ENCODE measurements at places on chromosomes 4 and X.

GRCh38 chrX:50799531-50799961 is 14.4 kb downstream of the SHROOM4 start:
- DNase-seq: no peak

DNA sequence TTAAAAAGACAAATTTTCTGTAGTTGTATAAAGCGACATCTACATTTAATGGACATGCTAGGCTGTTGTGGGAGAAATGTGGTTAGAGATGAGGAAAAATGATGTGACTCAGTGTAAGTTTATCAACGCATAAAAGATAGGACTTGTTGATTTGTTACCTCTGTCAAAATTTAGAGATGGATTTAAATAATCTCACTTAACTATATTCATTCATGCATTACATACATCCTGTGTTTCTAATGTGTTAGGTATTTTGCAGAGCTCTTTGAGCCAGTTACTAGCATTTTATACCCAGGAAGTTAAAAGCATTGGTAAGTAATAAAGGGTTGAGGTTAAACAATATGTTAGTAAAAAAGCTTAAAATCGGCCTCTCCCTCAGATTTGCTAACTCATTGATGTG is 34.3 kb downstream of the METAP1 start:
- no peak for DNase-seq

GRCh38 chr4:11428231-11428898 is at the start of gene HS3ST1:
HS3ST1 (minus strand) TSS chr4:11428894; CDS start chr4:11400005, 28,889 bp downstream.
- DNase-seq: peak; percentile 27

DNA sequence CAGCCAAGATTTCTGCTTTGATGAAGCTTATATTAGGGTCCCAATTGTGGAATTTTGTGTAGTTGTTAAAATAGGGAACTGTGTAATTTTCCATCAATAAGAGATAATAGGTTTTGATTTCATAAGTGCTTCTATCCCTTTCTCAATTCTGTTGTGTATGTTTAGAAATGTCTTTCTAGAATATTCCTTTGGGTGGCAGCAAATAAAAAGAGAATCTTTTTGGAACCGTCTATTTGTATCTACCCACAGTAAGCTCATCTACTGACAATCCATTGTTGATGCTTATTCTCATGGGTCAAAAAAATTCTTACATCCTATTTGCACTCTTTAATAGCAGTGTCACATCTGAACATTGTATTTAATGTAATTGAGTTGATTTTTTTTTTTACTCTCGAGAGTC is 61.7 kb downstream of the TMA16 start:
- no peak for DNase-seq

- no peak for DNase-seq
These were observed 50.9 kb upstream of the TAB3 start for GRCh38 chrX:30939928-30940327.

GRCh38 chr4:38243388-38244053 is 283.3 kb downstream of the PTTG2 start:
- DNase-seq: no peak

GRCh38 chrX:130120321-130120731 is 10.0 kb upstream of the ELF4 start:
- DNase-seq: no peak

- no peak for DNase-seq
These were observed 929.1 kb downstream of the RAB28 start for GRCh38 chr4:12555011-12555410.

DNA sequence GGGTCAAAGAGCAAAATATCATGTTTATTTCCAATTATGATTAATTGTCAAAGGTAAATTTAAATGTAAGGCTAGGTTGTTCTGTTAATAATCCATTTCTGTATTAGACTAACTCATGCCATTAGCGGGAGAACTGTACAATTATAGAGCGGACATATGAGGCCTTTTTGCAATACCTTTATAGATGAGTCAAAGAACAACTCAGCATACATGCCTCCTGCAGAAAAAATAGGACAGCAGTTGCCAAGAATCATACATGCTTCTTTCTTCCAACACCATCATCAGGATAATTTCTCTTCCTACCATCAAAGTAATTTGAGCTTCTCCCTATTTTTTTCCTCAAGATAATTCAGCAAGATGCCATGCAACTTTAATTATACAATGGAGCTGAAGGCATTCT is 917.8 kb downstream of the ADGRL3 start:
- DNase-seq: no peak

- no peak for DNase-seq
These were observed 193.1 kb downstream of the SPATA18 start for GRCh38 chr4:52244103-52244775.

DNA sequence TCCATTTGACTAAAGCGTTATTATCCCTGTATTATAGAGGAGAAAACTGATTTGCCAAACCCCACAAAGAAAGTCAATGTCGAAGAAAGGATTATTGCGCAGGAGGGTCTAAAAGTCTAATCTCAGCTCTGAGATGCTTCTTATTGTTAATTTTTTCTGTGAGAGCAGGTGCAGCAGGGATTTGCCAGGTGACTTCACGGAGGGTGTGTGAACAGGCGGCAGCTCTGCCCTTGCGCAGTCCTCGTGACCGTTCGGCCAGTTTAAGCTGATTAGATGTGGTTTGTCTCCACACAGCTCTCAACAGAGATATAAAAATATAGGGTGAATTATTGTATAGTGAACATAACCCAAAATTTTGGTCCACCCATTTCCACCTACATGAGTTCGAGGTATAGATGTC is 28.5 kb downstream of the TENM3 start:
- DNase-seq: no peak

DNA sequence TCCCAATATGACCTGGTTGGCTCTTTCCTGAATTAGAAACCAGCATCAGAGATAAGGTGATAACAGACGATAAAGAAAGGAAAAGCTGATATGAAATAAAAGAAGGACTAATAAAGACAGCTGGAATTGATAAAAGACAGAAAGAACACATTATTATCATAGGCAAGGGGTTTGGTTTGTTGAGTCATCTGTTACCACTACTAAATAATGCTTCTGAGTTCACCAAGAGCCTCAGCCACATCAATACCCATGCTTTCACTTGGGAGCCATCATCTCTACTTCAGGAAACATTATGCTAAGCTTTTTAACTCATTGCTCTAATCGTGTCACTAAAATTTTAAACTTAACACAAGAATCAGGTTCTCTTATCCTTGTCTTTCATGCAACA is 27.6 kb downstream of the ANXA5 start:
- no peak for DNase-seq

GRCh38 chr4:177960566-177960965 is 518.3 kb upstream of the AGA start:
- no peak for DNase-seq

GRCh38 chr4:148845609-148846008 is 403.4 kb upstream of the NR3C2 start:
- DNase-seq: no peak

DNA sequence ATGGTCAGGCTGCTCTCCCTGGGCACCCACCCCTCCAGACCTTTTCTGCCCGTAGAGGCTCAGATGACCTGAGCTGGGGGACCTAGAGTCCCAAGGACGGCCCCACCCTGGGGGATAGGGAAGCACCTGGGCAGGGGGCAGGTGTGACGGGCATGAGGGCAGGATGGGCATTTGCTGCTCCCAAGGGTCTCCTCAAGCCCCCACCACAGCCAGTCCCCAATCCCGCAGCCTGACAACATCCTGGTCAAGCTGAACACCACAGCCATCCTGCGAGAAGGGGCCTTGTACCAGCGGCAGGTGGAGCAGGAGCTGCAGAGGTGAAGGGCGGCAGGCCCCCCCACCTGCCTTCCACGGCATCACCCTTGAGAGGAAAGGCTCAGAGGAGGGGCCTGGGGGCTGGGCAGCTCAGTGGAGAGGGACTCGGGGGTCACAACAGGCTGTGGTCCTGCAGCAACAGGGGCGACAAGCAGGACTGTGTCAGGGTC is 17.8 kb upstream of the RNF4 start:
- no peak for DNase-seq

GRCh38 chr4:120718979-120719566 is 203.5 kb downstream of the PRDM5 start:
- DNase-seq: no peak

- no peak for DNase-seq
These were observed 328.5 kb downstream of the ADGRL3 start for GRCh38 chr4:61528595-61528994.

GRCh38 chr4:13527192-13527980 is 16.9 kb downstream of the NKX3-2 start:
- DNase-seq: peak; percentile 44

DNA sequence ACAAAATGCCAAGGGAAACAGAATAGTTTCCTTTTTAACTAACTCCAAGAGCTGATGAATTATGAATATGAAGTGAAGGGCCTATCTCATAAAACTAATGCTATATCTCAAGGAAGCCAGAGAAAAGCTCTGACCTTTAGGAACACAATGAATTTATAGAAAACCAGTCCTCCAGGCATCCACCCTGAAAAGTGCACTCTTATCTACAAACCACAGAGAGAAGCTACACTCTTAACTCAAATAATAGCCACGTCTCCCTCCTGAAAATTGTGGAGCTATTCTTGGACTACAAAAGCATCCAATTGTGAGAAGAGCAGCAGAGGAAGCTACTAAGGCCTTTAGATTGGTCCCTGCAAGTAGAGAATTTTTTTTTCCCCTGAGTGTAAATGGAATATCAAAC is 253.9 kb downstream of the IL15 start:
- no peak for DNase-seq

DNA sequence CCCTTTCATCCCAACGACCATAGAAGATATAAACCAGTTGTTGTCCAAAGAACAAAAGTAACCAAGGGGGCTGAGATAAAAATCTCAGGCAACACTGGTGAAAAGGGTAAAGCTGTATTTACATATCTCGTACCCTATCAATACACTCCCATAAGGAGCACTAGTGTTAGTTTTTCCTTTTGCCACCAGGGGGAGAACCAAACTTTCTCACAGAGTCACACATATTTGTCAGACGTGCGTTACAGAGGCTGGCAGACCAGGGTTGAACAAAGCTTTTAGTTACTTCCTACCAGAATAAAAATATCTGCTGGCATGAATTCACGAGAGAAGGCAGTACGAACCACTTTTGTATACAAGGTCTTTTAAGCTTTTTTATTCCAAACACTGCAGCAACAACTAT is 88.3 kb downstream of the AMELX start:
- no peak for DNase-seq

DNA sequence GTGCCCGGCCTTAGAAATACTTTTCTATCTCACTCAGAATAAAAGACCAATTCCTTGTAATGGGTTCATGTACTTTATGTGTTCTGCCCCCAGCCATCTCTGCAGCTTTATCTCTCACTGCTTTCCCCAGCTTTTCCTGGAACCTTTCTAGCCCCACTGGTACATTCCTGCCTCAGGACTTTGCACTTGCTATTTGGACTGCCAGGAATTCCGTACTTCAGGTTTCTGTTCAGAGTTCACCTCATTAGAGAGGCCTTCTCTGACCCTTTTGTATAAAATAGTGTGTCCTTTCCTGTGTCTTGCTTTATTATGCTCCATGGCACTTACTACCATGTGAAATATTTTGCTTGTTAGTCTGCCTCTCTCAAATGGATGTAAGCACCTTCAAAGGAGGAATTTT is 112.5 kb downstream of the PDLIM5 start:
- no peak for DNase-seq

- no peak for DNase-seq
These were observed 12.7 kb upstream of the CD40LG start for GRCh38 chrX:136635235-136635634.

DNA sequence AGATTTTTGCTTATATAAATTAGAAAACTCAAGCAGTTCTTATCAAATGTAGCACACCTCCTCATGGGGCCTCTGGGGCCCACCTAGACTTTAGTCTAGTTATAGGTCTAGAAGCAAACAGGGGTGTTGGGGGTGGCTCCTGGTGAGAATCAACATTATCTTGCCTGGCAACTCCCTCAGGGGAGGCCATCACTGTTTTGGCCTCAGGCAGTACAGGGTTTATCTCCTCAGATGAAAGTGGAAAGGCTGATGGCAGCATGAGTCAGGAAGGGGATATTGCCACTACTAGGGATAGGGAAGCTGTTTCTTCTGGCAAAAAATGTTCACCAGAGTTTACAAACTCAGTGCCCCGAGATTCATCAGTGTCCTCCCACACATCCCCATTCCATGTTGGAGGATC is 232.4 kb upstream of the BMP3 start:
- DNase-seq: peak; percentile 27

DNA sequence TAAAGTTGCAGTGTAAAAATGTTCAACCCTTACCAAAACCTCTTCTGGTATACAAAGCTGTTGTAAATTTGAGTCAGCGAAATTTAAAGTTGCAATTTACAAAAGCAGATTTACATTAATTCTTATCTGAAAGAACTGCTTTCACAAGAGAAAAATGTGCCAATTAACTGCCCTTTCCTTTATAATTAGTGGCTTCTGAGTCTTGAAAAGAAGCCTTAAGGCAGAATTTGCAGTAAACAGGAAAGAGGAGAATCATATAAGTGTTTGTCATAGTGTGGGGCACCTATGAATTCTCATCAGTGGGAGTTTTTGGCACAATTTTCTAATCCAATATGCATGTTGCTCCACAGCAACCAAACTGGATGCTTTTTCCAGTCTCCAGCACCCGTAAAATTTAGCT is 125.3 kb upstream of the GABRG1 start:
- DNase-seq: no peak

DNA sequence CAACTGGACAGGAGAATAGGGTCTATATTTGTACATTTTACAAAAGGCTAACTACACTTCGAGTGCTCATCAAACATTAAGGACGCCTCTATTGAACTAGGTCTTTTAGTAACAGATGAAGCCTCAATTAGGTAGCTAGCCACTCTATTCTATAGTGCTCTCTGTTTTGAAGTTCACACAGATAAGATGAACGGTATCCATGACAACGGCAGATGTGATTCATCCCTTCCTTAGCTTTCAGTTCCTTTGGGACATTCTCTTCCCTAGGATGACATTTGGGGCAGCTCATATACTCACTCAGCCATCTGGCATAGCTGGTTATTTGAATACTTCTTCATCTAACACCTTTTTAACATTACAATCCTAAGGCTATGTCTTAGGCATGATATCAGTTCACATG is 62.4 kb upstream of the WDFY3 start:
- DNase-seq: no peak

GRCh38 chrX:21960569-21961541 is 20.3 kb downstream of the SMS start:
- no peak for DNase-seq

DNA sequence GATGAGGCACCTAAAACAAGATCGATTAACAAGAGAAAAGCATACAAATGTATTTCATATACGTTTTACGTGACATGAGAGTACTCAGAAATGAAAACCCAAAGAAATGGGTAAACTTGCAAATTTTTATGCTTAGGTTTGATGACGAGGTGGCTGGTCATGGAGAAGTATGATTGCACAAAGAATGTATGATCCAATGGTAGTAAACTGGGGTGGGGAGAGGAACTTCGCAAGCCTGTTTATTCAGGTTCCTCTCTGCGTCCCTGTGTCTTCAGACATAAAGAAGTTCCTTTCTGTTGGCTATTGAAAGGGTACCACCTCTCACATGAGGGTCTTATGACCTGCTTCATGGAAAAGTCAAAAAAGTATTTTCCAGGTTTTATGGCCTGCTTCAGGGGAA is 309.2 kb downstream of the BCOR start:
- no peak for DNase-seq

GRCh38 chr4:137541876-137542646 is 9.8 kb upstream of the PCDH18 start:
- DNase-seq: no peak

- DNase-seq: no peak
These were observed 97.7 kb downstream of the ARHGAP10 start for GRCh38 chr4:147829401-147830101.

GRCh38 chrX:118779581-118779980 is 44.0 kb upstream of the ZCCHC12 start:
- no peak for DNase-seq

GRCh38 chrX:85026170-85026569 is 22.5 kb downstream of the APOOL start:
- DNase-seq: no peak
